ENCODE measurements at places on chromosomes 7 and 10. TPM values are rescaled to one million over a fixed set of nuclear protein-coding genes. Genes with fewer than 3 reads are reported as not detected.

TAC1 gene
- not detected for total RNA-seq

SNCG gene
- total RNA-seq, result not detected

AKAP9 gene
- 33.1 TPM for total RNA-seq

DNA sequence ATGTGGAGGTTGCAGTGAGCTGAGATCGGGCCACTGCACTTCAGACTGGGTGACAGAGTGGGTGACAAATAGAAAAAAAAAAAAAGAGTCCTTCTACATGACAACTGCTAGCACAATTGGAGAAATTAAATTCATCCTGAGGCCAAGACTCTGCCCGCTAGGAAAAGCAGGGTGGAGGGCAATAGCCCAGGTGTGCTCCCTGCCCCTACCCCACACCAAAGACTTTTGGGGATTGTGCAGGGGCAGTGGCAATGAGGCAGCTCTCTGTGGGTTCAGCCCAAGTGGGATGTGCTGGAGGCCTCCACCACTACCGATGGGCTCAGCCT, 61.3 kb downstream of the TMEM209 start:
- DNase-seq, result no peak

- DNase-seq, result no peak
Observed at GRCh38 chr7:155996718-155997280, 184.5 kb upstream of the SHH start.

DNA sequence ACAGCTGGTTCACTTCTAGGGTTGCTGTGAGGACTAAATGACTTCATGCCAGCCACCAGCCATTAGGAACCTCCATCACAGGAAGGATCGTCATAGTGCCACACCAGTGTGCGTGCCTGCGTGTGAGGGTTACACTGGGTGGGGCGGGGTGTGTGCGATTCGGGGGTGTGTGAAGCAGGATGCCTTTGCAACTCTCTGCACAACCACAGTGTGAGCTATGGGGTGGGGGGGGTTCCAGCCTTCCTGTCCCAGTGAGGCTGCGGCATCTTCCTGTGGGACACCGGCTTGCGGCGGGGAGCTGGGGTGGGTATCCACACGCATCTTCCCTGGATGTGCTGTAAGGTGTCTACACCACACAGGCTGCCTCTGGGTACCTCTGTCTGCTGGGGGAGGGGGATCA, 6.9 kb upstream of the ELFN1 start:
- DNase-seq, result no peak

DNA sequence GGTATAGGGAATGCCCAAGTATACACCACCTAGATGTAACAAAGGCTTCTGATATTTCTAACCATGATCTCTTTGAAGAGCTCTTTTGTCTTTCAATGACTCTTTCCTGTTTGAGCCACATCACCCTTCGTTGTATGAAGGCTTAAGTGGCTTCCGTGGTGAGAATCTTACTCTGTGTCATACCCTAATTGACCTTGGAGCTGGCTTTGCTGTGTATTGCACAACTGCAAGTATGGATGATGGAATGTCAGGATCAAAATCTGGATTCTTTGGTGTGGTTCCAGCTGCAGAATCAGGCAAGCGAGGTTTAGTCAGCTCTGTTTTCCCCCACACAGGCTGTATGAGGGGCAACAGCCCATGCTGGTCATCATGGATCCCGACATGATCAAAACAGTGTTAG, 16.0 kb downstream of the CYP3A43 start:
- peak; percentile 83 for DNase-seq

DNA sequence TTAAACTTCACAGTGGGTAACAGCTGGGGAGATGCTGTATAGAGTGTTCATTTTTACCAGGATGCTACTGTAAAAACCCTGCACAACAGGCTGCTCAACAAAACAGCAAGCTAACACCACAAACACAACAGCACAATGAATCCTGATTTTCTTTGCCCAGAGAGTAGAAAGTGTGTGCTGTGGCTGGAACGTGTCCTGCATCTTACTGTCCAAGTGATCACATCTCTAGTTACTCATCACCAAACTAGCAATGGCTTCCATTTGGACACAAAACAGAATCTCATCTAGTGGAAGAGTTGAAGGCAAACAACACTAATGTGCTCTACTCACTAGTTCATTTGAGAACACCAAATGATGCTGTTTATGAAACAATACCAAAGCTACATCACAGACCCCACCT, 121.2 kb downstream of the SLC25A13 start:
- no peak for DNase-seq

DNA sequence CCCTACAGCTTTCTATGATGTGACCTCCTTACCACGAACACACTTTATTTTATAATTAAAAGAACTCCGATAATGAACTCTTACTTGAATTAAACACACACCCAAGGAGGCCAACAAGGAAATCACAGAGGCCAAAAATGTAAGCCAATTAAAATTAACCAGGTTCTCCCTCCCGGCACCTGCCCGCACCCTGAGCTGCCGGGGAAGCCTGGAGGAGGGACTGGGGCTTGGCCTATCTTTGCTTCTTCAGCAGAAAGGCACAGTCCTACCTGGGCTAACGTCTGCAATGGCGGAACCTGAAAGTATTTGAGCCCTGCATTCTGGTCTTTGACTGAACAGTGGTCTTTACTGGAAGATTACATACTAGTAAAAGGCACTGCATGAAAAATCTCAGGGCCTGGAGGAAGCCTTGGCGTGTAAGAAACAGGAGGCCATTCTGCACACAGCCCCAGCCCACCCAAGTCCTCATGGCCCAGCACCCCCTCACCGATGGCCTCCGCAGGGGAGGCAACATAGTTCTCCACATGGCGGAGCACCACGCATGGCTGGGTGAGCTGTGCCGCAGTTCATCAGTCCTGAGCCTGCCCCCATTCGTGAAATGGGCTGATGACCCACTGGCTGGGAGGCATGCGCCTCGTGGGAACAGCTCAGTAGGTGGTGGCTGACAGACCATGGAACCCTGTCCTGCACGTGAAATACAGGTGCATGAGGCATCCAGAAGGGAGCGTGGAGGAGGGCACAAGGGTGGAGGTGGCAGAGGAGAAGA, 173.8 kb downstream of the PARD3 start:
- DNase-seq, result no peak

- DNase-seq, result no peak
Observed at GRCh38 chr7:106839511-106839910, 25.6 kb upstream of the PIK3CG start.

DNA sequence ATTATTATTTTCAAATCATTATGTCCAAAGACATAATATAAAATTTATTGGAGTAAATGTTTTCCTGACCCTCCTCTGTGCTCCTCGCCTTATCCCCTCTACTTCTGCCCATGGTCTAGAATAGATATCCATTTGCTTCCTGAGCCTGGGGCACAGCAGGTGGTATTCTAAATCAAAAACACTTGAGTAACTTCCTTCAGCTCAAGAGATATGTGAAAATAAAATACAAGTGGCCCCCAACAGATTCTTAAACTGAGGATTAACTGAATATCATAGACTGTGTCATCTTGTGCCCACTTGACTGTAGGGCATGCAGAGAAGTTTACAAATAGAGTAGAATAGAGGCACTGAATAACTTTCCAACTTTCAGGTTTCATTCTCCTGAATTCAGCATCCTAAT, 59.1 kb downstream of the HGF start:
- DNase-seq, result no peak

- no peak for DNase-seq
Observed at GRCh38 chr10:90193240-90193985, 492.0 kb downstream of the KIF20B start.
